ENCODE measurements at places on chromosomes 6 and 20. TPM values are rescaled to one million over a fixed set of nuclear protein-coding genes. Genes with fewer than 3 reads are reported as not detected.

DNA sequence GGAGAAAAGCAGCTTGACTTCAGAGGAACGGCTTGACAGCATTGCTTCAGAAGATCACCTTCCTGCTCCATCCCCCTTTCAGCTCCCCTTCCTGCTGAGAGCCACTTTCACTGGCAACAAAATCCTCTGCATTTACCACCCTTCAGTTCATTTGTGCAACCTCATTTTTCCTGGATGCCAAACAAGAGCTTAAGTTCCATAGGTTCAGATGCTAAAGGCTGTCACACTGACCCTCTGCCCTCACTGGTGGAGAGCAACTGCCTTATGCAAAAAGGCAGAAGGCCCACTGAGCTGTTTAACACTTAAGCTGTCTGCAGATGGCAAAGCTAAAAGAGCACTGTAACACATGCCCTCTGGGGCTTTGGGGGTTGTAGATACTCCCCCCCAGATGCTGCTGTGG, 131.2 kb upstream of the SPACA1 start:
- peaks cover 10% of the 10 kb centered on the region for H3K4me1 ChIP-seq
- H3K4me3 ChIP-seq: no peak overlapping the region
- no peak overlapping the region for H3K27ac ChIP-seq
- H3K36me3 ChIP-seq: no peaks in the 10 kb centered on the region
- no peak for DNase-seq
- no peaks in the 10 kb centered on the region for H3K27me3 ChIP-seq

DNA sequence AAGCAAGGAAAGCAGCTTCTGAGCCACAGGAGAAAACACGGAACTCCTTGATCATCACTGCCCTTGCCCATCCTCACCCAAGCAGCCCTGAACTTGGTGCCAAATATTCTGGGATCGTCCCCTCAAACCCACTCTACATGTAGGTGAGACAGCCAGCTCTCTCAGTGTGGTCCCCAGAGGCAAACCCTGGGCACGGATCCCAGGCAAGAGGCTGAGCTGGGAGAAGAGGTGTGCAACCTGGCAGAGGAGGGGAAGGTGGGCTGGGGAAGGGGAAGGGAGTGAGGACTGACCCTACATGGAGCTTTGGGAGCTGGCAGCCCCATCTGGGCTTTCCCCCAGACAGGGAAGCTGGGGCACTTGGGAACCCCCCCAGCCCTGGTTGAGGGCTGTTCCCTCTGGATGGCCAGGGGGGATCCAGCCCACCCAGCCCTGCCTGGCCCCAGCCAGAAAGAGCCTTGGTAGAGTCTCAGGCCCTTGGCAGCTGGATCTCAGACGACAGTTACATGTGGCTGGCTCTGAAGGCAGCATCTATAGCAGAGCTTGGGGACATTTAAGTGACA, 186.2 kb upstream of the CST7 start:
- H3K27me3 ChIP-seq: peaks cover 7% of the 10 kb centered on the region
- H3K36me3 ChIP-seq: no peaks in the 10 kb centered on the region
- no peak for DNase-seq
- H3K4me3 ChIP-seq: no peak overlapping the region
- no peaks in the 10 kb centered on the region for H3K4me1 ChIP-seq

DNA sequence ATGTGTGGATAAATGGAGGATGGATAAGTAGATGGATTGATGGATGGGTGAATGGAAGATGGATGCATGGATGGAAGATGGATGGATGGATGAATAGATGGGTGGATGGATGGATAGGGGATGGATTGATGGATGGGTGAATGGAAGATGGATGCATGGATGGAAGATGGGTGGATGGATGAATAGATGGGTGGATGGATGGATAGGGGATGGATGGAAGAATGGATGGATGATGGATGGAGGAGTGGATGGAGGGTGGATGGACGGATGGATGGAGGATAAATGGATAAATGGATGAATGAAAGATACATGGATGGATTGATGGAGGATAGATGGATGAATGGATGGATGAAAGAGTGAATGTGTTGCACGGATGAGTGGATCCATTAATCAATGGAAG, 3.0 kb upstream of the NFATC2 start:
- H3K27ac ChIP-seq: no peak overlapping the region
- H3K27me3 ChIP-seq: peaks cover 4% of the 10 kb centered on the region
- no peak overlapping the region for H3K4me3 ChIP-seq
- peaks cover 8% of the 10 kb centered on the region for H3K4me1 ChIP-seq

DNA sequence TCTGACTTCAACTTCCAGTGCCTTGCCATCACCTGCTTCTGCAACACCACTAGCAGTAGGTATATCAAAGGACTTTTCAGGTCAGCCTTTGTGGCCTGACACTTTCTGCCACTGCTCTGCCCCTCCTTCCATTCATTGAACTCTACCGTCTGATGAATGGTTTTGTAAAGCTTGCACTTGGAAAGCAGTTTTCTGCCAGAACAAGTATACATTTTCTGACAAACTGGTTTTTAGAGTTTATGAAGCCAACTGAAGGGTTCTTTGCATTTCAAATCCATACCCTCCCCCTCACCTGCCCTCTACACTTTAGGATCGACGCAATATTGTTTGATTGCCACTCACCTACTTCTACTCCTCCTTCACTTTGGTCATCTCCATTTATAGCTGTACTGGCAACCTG, 603.1 kb downstream of the HACE1 start:
- H3K36me3 ChIP-seq: no peaks in the 10 kb centered on the region
- no peaks in the 10 kb centered on the region for H3K4me1 ChIP-seq
- DNase-seq: no peak
- no peaks in the 10 kb centered on the region for H3K27me3 ChIP-seq

DNA sequence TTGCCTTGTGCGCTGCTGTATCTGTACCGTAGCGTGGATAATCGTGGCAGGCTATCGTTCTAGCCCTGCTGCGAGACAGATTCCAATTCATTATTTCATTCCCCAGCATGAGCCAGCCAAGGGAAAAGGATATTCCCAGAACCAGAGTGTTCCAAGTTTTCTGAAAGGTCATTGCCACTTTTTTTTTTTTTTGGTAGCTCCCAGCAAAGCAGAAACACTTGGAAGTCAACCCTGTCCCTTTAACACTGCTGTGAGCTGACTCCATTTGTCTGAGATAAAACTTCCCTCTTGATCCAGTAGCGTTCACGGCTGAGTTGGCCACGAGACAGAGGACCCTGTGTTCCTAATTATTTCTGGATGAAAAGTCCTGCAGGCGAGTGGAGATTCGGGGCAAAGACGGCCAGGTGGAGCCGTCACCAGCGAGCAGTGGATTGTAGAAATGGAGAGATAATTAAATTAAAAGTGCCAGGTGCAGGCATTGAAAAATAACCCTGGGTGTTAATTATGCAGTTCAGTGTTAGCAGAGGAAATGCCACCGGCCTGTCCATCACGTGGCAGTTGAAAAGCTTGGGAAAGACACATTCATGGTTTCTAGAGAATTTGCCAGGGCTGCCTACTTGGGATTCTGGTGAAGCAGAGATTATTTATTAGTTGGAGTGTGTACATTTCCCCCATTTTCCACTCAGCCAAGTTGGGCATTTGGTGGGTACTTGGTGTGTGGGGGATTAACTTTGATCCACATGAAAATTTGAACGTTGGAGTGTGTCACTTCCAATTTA, 164.2 kb downstream of the SLC24A3 start:
- H3K36me3 ChIP-seq: no peaks in the 10 kb centered on the region
- no peak overlapping the region for H3K4me3 ChIP-seq
- H3K4me1 ChIP-seq: no peaks in the 10 kb centered on the region
- H3K27me3 ChIP-seq: peaks cover 5% of the 10 kb centered on the region
- DNase-seq: no peak

- H3K4me3 ChIP-seq: no peak overlapping the region
- no peaks in the 10 kb centered on the region for H3K36me3 ChIP-seq
- H3K4me1 ChIP-seq: peaks cover 7% of the 10 kb centered on the region
- no peak for DNase-seq
- peaks cover 23% of the 10 kb centered on the region for H3K27me3 ChIP-seq
- H3K27ac ChIP-seq: no peak overlapping the region
Observed at GRCh38 chr6:125679128-125679527, 70.3 kb upstream of the HEY2 start.

DNA sequence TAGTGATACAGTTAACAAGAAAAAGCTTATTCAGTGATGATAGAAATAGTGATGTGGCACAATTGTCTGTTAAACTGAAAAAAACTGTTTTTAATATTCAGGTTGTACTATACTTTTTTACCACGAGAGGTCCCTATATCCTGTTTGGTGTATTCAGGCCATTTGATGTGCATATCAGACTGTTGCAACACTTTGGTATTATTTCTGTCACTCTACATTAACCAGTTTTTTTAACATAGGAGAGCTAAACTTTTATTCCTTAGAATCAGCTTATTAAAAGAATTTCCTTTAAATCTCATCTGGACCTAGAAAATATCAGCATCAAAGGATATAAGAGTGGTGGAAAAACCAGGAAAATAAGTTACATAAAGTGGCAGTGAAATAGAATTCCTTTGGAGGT, 36.8 kb downstream of the TSPYL4 start:
- H3K27me3 ChIP-seq: no peaks in the 10 kb centered on the region
- H3K4me3 ChIP-seq: no peak overlapping the region
- H3K36me3 ChIP-seq: peaks cover 4% of the 10 kb centered on the region
- H3K27ac ChIP-seq: peak overlapping the region; percentile 57

GRCh38 chr6:129546702-129547101, 163.3 kb downstream of the ARHGAP18 start:
- no peak for DNase-seq
- H3K27me3 ChIP-seq: no peaks in the 10 kb centered on the region
- no peak overlapping the region for H3K27ac ChIP-seq
- no peak overlapping the region for H3K4me3 ChIP-seq

- H3K27ac ChIP-seq: no peak overlapping the region
- peaks cover 18% of the 10 kb centered on the region for H3K27me3 ChIP-seq
- H3K4me1 ChIP-seq: peaks cover 5% of the 10 kb centered on the region
- no peaks in the 10 kb centered on the region for H3K36me3 ChIP-seq
- DNase-seq: peak; percentile 57
Observed at GRCh38 chr20:36153736-36154699, 522 bp upstream of the EPB41L1 start.

- H3K4me1 ChIP-seq: peaks cover 7% of the 10 kb centered on the region
- H3K36me3 ChIP-seq: no peaks in the 10 kb centered on the region
- no peak overlapping the region for H3K4me3 ChIP-seq
- H3K27ac ChIP-seq: no peak overlapping the region
Observed at GRCh38 chr6:163745536-163746400, 331.2 kb downstream of the QKI start.

- H3K36me3 ChIP-seq: peaks cover 6% of the 10 kb centered on the region
- peaks cover 2% of the 10 kb centered on the region for H3K27me3 ChIP-seq
- no peak for DNase-seq
- H3K4me3 ChIP-seq: no peak overlapping the region
Observed at GRCh38 chr6:34909320-34909883, 20.3 kb downstream of the ANKS1A start.

Gene FNDC1
- not detected for total RNA-seq

Gene NKX2-4
- total RNA-seq: not detected

Gene ARG1
- not detected for total RNA-seq

Gene OPRL1
- total RNA-seq: 0.61 TPM

Gene SOX4
- total RNA-seq: 1.6 TPM

All from activated CD8-positive, alpha-beta T cell treated with anti-CD3 and anti-CD28 coated beads for 36 hours (primary cell).